Renal cortical epithelial cell (primary cell): ENCODE measurements at places on chromosomes 3 and 15.

- no peak for DNase-seq
These were observed 58.5 kb downstream of the DPH6 start for GRCh38 chr15:35487417-35487816.

DNA sequence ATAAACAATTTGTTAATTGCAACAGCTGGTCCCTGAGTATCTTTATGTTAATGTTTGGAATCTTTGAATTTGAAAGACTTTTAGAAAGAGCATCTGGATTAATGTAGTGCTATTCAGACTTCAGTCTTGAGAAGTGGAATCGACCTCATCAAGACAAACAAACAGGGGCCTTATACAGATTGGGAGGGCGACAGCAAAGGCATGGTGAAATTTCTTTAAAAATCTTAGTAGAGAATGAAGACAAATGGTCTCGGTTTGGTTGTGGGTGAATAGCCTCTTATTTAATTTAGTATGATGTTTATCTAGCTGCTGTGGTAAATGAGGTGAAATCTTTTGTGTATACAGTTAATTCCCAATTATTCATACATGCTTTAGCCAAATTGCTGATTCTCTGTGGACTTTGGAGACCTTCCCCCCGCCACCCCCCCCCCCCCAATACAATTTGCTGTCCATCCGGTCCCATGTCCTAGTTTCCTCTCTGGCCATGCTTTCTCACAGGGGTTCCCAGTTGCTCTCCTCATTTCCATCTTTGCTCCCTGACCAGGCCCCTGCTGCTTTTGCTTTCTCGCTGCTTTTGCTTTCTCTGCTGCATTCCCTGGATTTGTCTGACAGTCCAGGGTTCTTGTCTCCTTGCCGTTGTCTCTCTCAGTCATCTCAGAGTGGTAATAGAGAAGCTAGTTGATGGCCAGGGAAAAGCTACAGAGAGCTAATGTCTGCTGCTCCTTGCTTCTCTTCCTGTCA is 135.3 kb downstream of the FNDC3B start:
- no peak for DNase-seq

GRCh38 chr15:27238209-27238608 is 267.2 kb downstream of the GABRG3 start:
- DNase-seq = no peak

DNA sequence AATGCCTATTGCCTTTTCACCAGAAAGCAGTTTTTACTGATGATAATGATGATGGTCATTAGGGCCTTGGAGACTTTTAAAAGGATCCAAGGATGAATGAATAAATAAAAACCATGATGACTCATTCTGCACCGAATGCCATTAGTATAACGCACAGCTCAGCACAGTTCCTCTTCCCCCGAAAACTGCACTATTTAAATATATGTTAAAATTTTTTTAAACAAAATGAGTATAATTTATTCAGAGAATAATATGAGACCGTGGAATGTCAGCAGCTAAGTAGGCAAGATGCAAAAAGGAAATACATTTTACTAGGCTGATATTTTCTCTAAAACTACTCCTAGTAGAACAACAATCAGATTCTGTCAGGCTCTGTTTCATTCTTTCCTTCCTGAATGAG is 83.4 kb upstream of the NANOGP8 start:
- peak; percentile 33 for DNase-seq

GRCh38 chr15:42456971-42457370 is 34.0 kb downstream of the ZNF106 start:
- no peak for DNase-seq

GRCh38 chr15:100434038-100434437 is 92.3 kb upstream of the ADAMTS17 start:
- DNase-seq = no peak

- DNase-seq = no peak
These were observed 167.6 kb downstream of the PLCL2 start for GRCh38 chr3:17052363-17052762.

GRCh38 chr3:39147711-39148434 is 5.5 kb downstream of the CSRNP1 start:
- DNase-seq = peak; percentile 82

DNA sequence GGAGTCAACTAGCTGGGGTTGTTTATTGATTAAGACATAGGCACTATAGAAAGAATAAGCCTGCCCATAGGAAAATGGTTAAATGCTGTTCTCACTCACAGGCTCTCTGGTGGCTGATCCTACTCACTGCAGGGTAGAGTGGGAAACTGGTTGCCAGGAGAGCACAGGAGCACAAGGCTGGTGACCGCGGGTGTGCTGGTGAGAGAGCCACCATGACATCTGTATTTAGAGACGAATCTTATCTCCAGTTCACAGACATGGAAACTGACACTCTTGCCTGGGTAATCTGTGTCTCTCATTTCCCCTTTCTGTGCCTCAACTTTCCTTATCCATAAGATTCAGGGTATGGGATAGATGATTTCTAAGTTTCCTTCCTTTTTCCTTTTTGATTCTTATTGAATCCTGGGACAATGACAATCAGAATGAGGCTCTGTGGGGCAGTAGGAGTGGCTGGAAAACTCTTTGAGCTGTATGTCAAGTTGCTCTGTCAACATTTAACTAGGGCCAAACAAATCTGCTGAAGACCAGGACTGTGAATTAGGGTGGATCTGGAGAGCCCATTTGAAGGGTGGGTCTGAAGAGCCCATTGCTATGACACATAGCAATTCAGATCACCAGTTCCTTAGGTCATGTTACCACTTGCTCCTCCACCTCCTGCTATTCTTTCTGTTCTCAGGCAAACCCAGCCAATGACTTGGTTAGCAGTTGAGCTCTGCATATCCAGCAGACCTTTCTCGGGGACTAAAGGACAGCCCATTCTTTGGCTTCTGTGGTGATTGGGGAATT is 286.1 kb upstream of the TBL1XR1 start:
- no peak for DNase-seq

DNA sequence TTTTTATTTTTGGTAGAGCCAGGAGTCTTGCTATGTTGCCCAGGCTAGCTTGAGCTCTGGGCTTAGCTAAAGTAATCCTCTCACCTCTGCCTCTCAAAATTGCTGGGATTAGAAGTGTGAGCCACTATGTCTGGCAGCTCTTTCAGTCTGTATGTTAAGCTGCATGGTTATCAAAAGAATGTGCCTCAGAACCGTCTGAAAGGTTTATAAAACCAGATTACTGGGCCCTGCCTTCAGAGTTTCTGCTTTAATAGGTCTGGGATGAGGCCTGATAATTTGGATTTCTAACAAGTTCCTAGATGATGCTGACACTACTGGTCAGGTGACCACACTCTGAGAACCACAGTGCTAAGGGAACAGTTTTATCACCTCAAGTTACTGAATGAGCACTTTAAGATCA is 34.6 kb downstream of the SENP5 start:
- no peak for DNase-seq

GRCh38 chr3:11576453-11576852 is 67.3 kb downstream of the VGLL4 start:
- no peak for DNase-seq
